Suprapubic skin (tissue), 4 donors: ENCODE measurements at places on chromosomes 5 and 9.

DNA sequence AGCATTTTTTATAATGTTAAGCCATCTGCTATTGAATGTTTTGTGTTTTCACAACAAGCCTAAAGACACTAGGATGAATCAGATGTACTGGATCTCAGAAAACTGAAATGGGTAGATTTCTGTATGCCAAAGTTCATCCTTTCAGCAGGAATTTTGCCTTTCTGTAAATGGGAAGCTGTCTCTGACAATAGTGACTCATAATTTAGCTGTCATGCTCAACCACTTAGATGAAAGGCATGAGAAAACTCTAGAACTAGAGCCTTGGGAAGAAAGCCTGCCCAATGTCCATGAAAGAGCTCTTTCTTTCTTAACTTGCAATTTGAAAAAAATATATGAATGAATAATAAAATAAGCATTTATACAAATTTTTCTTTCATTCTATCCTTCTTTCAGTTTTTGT lies 616.0 kb upstream of the EDIL3 start:
- no peaks in the 10 kb centered on the region for H3K4me1 ChIP-seq
- no peak overlapping the region for H3K4me3 ChIP-seq
- no peaks in the 10 kb centered on the region for H3K27me3 ChIP-seq
- no peak for DNase-seq
- no peak overlapping the region for H3K27ac ChIP-seq
- no peaks in the 10 kb centered on the region for H3K36me3 ChIP-seq

- H3K4me3 ChIP-seq, result no peak overlapping the region
- no peaks in the 10 kb centered on the region for H3K36me3 ChIP-seq
- H3K4me1 ChIP-seq, result peaks cover 3% of the 10 kb centered on the region
- no peaks in the 10 kb centered on the region for H3K27me3 ChIP-seq
Observed at GRCh38 chr9:129785866-129786265, 17.1 kb upstream of the TOR1B start.

DNA sequence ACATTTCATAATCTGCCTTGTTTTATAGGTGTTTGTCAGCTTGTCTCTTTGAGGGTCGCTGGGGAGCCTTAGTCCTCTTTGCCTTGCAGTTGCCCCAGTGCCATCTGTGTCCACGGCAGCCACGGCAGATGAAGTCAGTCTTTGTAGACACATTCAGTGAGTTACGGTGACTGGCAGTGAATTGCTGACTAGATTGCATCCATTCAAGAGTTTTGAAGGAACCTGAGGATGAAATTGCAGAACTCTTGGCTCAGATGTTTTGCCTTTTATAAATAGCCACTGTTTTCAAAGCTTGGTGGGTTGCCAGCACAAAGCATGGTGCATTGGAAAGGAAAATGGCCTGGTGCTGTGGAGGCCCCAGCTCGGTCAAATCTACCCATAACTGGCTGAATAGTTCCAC lies 125.6 kb downstream of the TRIO start:
- no peak overlapping the region for H3K4me3 ChIP-seq
- peaks cover 44% of the 10 kb centered on the region for H3K4me1 ChIP-seq
- no peak for DNase-seq

GRCh38 chr5:111495159-111495558 lies 17.2 kb downstream of the STARD4 start:
- DNase-seq, result no peak
- no peak overlapping the region for H3K27ac ChIP-seq
- no peaks in the 10 kb centered on the region for H3K36me3 ChIP-seq
- no peaks in the 10 kb centered on the region for H3K4me1 ChIP-seq
